ENCODE measurements at places on chromosomes 2 and 18.
A peak's percentile ranks its signal among the peaks of the same experiment; 100 is the strongest.

DNA sequence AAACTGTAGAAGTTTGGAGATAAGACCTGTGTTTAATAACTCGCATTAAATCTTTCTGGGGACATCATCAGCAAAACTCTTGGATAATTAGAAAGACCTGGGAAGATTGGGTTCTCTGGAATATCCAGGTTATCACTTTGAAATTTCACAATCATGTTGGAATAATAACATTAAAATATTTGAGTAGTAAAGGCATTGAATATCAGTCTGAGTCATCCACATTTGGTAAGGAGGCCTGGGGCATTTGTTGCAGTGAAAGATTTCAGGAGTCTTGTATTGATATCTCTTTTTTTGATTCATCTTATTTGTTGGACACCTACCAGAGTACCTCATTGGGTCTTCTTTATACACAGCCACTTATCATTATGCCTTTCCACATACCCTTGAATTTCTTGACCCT, 95.9 kb downstream of the EPB41L5 start:
- H3K4me3 ChIP-seq, result no peak overlapping the region
- peaks cover 9% of the 10 kb centered on the region for H3K36me3 ChIP-seq
- H3K4me1 ChIP-seq, result peaks cover 30% of the 10 kb centered on the region
- no peak for DNase-seq
- H3K27me3 ChIP-seq, result no peaks in the 10 kb centered on the region

DNA sequence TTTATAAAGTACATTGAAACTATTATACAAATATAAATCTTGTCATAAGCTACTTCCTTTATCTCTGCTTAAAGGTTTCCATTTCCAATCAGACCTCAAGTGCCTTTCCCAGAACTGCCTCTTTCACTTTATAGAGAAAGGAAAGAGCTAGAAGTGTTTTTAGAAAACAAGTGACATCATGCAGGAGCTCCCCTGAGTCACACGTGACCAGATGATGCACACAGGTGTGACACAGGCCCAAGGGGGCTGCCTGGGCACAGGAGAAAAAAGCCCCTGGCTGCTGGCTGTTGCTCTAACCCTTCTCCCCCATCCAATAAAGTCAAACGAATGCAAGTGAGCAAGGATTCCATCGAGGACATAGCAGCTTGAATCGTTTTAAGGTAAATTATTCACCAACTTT, 21.4 kb upstream of the SH3BP4 start:
- H3K27ac ChIP-seq, result no peak overlapping the region
- DNase-seq, result no peak
- H3K27me3 ChIP-seq, result no peaks in the 10 kb centered on the region
- no peaks in the 10 kb centered on the region for H3K4me1 ChIP-seq

GRCh38 chr18:41745166-41746049, 209.6 kb upstream of the PIK3C3 start:
- no peaks in the 10 kb centered on the region for H3K36me3 ChIP-seq
- no peak overlapping the region for H3K27ac ChIP-seq
- no peak overlapping the region for H3K4me3 ChIP-seq
- no peak for DNase-seq

GRCh38 chr18:58527285-58527951, 101.5 kb downstream of the ALPK2 start:
- H3K4me1 ChIP-seq, result peaks cover 10% of the 10 kb centered on the region
- H3K27ac ChIP-seq, result no peak overlapping the region
- H3K27me3 ChIP-seq, result no peaks in the 10 kb centered on the region
- no peak overlapping the region for H3K4me3 ChIP-seq
- no peak for DNase-seq

DNA sequence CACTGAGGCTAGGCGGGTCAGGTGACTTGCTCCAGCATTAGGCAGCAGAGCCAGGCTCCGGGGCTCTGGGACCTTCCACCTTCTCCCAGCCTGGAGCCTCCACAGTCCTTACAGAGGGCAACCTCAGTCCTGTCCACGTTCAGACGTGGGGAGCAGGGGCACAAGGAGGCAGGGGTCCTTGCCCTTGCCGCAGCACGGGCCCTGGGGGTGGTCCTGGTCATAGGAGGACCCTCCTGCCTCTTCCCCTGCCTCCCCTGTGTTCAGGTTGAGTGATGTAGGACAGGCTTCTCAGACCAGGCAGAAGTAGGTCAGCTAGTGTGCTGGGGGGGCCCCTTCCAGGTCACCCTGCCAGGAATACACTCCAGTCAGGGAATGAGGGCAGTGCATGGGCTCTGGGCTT, 5.4 kb upstream of the ARHGEF4 start:
- DNase-seq, result peak; percentile 42
- peaks cover 5% of the 10 kb centered on the region for H3K27me3 ChIP-seq
- H3K36me3 ChIP-seq, result no peaks in the 10 kb centered on the region
- H3K27ac ChIP-seq, result no peak overlapping the region
- H3K4me1 ChIP-seq, result no peaks in the 10 kb centered on the region
- no peak overlapping the region for H3K4me3 ChIP-seq

DNA sequence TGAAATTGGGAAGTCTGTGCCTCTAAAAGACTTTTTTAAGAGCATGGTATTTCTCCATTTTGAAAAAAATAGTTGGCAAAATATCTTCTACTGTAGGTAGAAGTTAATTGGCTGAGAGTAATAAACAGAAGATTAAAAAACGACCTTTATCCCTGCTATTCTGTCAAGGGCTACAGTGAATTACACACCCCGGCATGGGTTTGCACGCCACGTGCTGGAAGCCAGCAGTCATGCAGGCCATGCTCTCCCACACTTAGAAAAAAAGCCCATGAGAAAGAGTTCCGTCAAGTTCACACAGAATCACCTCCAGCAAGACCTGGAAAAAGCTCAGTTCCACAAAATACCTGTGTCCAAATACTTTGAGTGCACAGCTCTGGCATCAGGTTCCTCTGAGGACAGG, 26.8 kb downstream of the FAM110C start:
- H3K27me3 ChIP-seq, result peaks cover 7% of the 10 kb centered on the region
- no peaks in the 10 kb centered on the region for H3K4me1 ChIP-seq
- H3K27ac ChIP-seq, result no peak overlapping the region

GRCh38 chr2:224042191-224042696, 3.2 kb upstream of the SERPINE2 start:
- no peak overlapping the region for H3K27ac ChIP-seq
- H3K27me3 ChIP-seq, result peaks cover 5% of the 10 kb centered on the region
- H3K4me3 ChIP-seq, result no peak overlapping the region

DNA sequence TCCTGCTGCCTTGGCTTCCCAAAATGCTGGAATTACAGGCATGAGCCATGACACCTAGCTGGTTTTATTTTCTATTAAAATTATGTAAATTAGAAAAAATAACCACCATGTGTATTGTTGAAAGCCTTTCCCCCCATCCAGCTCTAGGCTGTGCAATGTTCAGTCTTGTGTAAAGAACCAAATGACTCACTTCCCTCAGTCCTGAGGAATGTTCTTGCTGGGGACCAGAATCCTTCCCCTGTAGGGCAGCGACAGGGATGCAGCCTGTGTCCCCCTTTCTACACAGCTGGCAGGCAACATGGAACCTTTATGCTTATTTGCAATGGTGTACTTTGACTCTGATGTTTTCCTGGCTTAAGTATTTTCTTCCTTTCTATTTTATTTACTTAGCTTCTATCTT, 29.4 kb downstream of the AOX1 start:
- H3K36me3 ChIP-seq, result no peaks in the 10 kb centered on the region

GRCh38 chr2:174518395-174518794, 31.6 kb upstream of the GPR155 start:
- peaks cover 9% of the 10 kb centered on the region for H3K4me1 ChIP-seq
- no peak overlapping the region for H3K4me3 ChIP-seq

Measured in naive thymus-derived CD8-positive, alpha-beta T cell (primary cell).